ENCODE measurements at places on chromosomes 16 and 17.

DNA sequence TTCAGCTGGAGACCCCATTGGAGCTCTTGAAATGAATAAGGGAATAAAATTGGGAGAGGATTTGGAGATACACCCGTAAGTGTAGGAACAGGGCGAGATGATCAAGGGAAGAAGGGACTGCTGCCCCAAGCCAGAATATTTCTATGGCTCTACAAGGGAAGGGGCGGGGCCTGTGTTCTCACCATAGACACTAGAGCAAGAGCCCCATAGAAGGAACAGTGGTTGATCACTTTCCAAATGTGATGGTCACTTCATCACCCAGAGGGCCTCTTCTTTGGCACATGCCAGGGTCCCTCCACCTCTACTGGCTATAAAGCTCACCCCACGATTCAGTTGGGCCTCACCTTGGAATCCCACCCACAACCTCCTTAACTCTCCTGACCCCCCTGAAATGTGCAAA is 25.0 kb downstream of the GPRC5B start:
- no peak for DNase-seq

DNA sequence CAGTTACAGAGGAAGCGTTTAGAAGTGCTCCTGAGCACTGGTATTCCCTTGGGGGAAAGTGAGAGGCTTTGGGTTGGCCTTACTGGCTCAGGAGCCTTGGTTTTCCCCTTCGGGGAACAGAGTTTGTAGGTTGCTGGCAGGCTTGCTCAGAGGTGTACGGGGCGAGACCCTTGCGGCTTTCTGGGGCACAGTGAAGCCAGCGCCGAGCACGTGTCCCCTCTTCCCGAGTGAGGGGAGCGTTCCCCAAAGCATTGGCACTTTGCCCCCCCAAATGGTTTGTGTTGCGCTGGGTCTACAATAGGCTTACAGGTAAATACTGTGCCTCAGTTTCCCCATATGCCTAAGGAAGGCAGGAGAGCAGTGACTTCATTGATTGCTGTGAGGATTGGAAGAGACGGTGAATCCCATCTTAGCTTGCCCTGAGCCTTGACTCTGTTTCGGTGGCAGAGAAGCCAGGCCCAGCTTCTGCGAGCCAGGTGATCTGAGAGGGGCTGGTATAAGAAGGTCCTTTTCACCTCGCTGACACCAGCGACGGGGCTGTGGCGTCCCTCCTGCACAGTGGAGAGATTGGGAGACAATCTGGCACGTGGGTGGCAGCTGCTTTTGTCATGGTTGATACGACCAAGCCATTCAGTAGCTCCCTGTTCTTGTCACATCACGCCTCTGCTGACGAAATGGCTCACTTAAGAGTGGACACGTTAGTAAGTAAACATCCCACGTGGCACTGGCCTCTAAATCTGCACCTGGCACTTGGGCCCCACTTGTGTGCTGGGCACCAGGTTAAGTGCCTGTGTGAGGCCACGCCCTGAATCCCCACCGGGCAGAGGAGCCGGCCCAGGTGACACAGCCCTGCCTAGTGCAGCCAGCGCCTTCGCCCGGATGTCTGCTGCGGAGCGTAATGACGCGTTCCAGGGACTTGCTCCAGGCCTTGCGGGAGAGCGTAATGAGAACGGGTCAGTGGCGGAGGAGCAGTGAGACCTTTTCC is 55.0 kb downstream of the MEAK7 start:
- DNase-seq: no peak

- DNase-seq: no peak
These were observed 38.7 kb upstream of the RHBDL3 start for GRCh38 chr17:32226886-32227285.

GRCh38 chr17:21689604-21690003 is 2.7 kb upstream of the KCNJ18 start:
- DNase-seq: no peak

DNA sequence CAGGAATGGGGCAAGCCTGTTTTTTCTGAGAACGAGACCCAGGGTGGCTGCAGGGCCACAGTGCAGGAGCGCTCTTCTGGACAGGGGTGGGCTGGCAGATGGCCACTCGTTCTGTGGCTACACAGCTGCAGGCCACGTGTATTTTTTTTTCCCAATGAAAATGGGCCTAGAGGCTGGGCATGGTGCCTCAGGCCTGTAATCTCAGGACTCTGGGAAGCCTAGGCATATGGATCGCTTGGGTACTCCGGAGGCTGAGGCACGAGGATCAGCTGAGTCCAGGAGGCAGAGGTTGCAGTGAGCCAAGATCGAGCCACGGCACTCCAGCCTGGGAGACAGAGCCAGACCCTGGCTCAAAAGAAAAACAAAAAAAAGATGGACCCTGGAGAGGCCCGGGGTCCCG is 6.8 kb downstream of the UNKL start:
- no peak for DNase-seq

GRCh38 chr17:32755045-32755805 is 121.7 kb downstream of the MYO1D start:
- no peak for DNase-seq

DNA sequence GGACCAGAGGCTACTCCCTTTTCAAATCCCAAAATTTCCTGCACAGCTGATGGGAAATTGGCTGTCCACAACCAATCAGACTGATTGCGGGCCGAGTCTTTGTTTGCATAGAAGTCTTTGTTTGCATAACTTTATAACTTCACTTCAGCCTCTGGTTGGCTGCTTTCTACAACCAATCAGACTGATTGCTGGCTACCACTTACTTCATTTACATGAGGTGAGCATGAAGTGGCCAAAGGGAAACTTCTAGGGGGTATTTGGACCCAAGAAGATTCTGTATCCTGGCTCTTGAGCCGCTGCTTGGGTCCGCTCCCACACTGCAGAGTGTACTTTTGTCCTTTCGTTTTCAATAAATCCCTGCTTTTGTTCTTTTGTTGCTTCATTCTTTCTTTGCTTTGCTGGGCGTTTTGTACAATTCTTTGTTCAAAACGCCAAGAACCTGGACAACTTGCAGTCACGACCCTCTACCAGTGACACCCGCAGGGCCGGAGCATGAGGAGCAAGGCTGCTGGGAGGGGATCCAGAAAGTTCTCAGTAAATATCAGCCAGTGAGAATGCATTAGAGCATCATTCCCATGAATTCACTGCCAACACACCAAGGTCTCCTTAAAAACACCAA is 67.5 kb downstream of the IQCK start:
- DNase-seq: no peak

GRCh38 chr17:38562903-38563302 is 42.8 kb downstream of the SRCIN1 start:
- DNase-seq: no peak

DNA sequence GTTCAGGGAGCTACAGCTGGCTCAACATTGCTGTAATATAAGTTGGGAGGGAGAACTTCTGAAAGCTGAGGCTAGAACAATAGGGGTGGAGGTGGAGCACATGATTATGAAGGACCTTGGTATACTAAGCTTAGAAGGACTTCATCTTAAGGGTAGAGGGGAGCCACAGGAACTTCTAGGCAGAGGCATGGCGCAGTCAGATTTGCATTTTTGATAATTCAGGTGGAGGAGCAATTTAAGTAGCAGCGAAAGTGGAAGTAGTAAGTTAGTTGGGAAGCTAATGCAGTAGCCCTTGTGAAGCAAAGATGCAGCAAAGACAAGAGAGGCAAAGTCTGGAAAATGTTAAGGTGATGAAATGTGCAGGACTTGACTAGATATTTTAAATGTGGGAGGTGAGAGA is 144.1 kb downstream of the SPECC1 start:
- no peak for DNase-seq

DNA sequence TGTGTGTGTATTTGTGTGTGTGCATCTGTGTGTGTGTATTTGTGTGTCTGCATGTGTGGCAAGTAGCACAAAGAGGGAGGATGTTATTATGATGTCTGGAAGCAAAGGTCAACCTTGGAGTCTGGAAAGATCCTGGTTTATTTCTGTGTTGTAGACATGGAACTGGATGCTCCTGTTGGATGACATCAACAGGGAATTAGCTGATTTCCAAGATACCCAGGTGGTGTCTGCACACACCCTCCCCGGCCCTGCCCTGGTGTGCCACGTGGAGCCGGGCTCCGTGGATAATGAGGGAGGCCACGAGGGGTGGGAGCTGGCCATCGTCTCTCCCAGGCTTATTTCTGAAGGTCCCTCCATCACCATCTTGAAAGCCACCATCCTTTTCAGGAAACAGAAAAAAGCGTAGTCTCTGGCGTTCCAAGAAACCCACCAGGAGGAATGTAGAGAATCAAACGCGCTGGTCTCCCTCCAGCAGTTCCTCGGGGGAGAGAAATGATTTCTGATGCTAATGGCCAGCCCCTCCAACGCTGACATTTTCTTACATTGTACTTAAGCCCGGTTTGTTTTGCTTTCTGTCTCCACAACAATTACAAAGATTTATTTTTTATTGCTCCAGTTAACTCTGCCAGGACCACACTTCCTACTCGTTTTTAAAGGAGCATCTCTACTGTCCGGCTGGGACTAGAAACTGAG is 93.3 kb downstream of the FOXL1 start:
- no peak for DNase-seq

All from effector CD4-positive, alpha-beta T cell (primary cell).